ENCODE measurements at places on chromosomes 12 and 14.

GRCh38 chr12:109910969-109911348 lies 10.9 kb downstream of the TCHP start:
- ATAC-seq: no peak

- no peak for ATAC-seq
Observed at GRCh38 chr12:103268831-103269514, 226.8 kb downstream of the C12orf42 start.

DNA sequence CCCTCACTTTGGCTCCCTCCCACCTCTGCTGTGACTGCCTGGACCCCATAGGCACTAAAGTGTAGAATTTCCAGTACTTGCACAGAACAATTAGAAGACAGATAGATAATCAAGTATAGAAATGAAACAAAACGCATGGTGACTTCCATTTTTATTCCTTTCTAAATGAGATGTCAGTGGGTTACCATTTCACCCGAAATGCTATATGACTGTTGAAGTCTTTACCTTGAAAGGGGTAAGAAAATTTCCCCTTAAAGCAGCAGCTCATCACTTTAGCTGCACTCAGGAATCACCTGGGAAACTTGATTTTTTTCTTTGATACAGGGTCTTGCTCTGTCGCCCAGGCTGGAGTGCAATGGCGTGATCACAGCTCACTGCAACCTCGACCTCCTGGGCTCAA lies 12.5 kb upstream of the KSR2 start:
- no peak for ATAC-seq

DNA sequence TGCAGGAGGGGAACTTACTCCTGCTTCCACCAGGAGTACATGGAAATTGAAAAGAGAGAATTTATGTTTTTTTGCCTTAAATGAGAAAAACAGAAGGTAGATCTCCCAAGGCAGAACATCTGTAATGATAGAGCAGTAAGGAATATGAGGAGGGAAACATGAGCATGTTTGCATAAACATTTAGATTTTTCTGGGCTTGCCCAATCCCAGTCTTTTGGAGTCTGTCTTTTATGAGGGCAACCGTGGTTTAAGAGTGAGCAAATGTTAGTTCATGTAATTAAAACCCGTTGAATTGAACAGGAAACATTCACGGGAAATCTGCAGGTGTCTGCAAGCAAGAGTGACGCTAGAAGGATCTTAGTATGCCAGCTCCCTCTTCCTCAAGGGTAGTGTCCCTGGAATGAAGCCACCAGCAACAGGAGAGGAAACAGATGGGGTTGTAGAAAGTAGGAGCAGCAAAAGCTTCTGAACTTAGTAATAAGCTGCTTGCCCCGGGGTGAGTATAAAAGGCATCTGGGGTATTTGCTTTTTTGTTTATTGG lies 79.3 kb downstream of the ARF6 start:
- peak; percentile 40 for ATAC-seq

GRCh38 chr14:32078023-32078857 lies 1.1 kb downstream of the ARHGAP5 start:
- ATAC-seq: no peak
